PC-3 (cell line): ENCODE measurements at places on chromosomes 13 and 19. TPM values are rescaled to one million over a fixed set of nuclear protein-coding genes. Genes with fewer than 3 reads are reported as not detected.

CRX gene
- total RNA-seq: not detected in 2 replicates

LENG9 gene
- total RNA-seq: 7.1 and 12.6 TPM in 2 replicates

NDFIP2 gene
- 17.9 and 19.5 TPM in 2 replicates for total RNA-seq

DNA sequence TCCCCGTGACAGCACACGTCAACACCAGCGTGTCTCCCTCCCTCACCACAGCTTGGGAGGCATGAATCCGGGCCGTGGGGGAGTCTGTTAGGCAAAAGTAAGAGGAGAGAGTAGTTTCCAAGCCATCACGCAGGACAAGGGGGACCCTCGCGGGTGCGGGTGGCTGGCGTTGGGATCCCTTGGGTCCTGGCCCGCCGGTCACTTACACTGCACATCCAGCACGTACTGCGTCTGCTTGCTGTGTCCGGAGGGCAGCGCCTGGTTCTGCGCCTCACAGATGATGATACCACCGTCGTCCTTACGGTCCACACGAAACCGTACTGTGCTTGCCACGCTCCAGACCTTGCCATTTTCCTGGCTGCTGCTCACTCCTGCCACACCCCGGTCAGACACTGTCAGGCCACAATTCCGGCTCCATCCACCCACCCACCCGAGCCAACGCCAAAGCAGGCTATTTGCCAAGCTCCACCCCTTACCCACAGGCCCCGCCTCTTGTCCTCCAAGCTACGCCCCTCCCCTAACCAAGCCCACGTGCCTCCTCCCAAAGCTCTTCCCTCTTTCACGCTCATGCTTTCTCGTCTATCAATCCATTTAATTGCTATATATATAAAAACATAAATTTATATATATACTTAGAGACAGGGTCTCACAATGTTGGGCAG is 6.6 kb upstream of the ZNF428 start:
- DNase-seq: no peak

- no peak for DNase-seq
These were observed 50.7 kb upstream of the AKAP11 start for GRCh38 chr13:42221121-42221765.

DNA sequence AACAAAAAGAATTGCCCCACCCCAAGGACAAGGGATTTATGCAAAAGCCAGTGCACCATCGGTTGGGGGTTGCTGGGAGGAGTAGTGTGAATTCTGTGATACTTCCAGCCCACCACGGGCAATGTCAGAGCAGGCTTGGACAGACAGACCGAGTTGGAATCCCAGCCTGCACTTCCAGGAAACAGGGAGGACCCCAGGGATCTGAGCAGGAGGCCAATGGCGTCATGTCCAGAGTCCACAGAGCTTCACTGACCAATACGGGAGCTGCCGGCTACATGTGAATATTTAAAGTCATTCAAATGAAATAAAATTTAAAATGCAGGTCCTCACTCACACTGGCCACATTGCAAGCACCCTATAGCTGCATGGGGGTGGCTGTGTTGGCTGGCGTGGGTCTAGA is 10.9 kb downstream of the ZNRF4 start:
- no peak for DNase-seq

- no peak for DNase-seq
These were observed 267.9 kb downstream of the LMO7 start for GRCh38 chr13:75904012-75904411.

GRCh38 chr13:23999424-23999823 is 102.1 kb upstream of the C1QTNF9B start:
- DNase-seq: no peak

GRCh38 chr13:79799059-79799867 is 318.3 kb downstream of the NDFIP2 start:
- no peak for DNase-seq

- DNase-seq: no peak
These were observed 35.6 kb upstream of the GPR183 start for GRCh38 chr13:99342723-99343315.

TBXA2R gene
- 0.77 and 1.0 TPM in 2 replicates for total RNA-seq

ZNF682 gene
- total RNA-seq: 0.69 and 3.5 TPM in 2 replicates

GRCh38 chr13:95325485-95325884 is 24.2 kb upstream of the ABCC4 start:
- no peak for DNase-seq

GRCh38 chr19:54355675-54356074 is 9.1 kb downstream of the LAIR1 start:
- no peak for DNase-seq

CYP4F2 gene
- not detected in 2 replicates for total RNA-seq

GRCh38 chr19:4233282-4233853 is 4.0 kb downstream of the EBI3 start:
- DNase-seq: peak; percentile 48
